CD4-positive, alpha-beta memory T cell (primary cell): ENCODE measurements at places on chromosomes 11 and 22. TPM values are rescaled to one million over a fixed set of nuclear protein-coding genes. Genes with fewer than 3 reads are reported as not detected.

DNA sequence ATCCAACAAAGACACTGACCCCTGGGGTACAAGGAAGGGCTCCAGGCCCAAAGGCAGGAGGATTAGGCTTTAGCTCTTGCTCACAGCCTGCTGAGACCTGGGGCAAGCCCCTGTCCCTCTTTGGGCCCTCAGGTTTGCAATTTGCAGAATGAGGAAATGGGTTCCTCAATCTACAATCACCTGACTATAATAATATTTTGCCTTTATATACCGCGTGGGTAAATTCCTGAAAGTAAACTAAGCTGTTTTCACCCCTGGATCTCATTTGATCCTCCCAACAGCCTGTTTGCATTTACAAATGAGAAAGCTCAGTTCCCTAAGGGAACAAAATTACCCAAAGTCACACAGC is 797 bp downstream of the STARD10 start:
- no peak for DNase-seq

Gene FGF3
- not detected for total RNA-seq

Gene ISX
- not detected for total RNA-seq

Gene SCN2B
- total RNA-seq: not detected

Gene BTG4
- not detected for total RNA-seq

Gene SMTNL1
- not detected for total RNA-seq

Gene C1QTNF5
- not detected for total RNA-seq

DNA sequence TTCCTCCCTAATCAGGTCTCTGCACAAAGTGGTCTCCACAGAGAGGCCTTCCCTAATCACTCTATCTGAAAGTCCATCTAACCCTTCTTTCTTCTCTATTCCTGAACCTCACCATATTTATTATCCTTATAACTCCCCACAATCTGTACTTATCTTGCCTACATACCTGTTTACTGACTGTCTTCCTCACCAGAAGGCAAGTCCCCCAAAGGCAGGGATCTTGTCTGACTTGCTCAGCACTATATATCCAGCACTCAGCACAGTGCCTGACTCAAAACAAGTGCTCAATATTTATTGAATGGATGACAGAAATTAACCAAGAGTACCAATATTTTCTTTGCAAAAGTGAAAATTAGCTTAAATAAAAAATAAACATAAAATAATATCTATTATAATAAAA is 5.5 kb downstream of the DCUN1D5 start:
- no peak for DNase-seq

GRCh38 chr11:76382209-76382608 is 1.1 kb downstream of the GVQW3 start:
- DNase-seq: no peak

Gene AQP11
- 0.35 TPM for total RNA-seq

- no peak for DNase-seq
These were observed 100.0 kb downstream of the WNT7B start for GRCh38 chr22:45877036-45877380.

Gene HEPHL1
- total RNA-seq: not detected

Gene PATE4
- total RNA-seq: not detected

DNA sequence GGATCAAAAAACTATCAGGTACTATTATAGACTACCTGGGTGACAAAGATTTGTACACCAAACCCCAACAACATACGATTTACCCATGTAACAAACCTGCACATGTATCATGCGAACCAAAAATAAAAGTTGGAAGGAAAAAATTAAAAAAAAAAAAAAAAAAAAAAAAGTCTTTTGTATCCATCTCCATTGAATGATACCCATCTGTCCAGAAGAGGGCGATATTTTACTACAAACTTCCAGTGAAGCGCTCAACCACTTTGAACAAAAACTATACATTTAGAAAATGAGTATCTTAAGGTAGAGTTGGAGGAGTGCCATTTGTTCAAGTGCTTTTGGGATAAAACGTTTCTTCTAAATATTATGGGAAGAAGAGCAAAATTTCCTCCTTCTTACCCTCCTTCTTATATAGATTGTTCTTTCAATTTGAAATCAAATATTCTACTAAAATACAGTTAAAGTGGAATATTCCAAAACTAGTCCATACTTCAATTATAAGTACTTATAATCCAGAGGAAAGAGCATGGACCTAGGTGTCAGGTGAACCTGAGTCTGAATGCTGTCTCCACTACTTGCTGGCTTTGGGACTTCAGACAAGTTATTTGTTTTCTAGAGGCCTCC is 23.3 kb downstream of the ARL14EP start:
- no peak for DNase-seq

GRCh38 chr11:8192896-8193209 is 24.0 kb upstream of the RIC3 start:
- no peak for DNase-seq

Gene KRTAP5-8
- not detected for total RNA-seq
